ENCODE measurements at places on chromosomes 2 and 18. TPM values are rescaled to one million over a fixed set of nuclear protein-coding genes. Genes with fewer than 3 reads are reported as not detected.
A peak's percentile ranks its signal among the peaks of the same experiment; 100 is the strongest.

The SERPINB3 gene
- total RNA-seq = not detected

The CCBE1 gene
- 7.5 TPM for total RNA-seq

The CNTNAP5 gene
- 0.20 TPM for total RNA-seq

The AQP12B gene
- total RNA-seq = not detected

DNA sequence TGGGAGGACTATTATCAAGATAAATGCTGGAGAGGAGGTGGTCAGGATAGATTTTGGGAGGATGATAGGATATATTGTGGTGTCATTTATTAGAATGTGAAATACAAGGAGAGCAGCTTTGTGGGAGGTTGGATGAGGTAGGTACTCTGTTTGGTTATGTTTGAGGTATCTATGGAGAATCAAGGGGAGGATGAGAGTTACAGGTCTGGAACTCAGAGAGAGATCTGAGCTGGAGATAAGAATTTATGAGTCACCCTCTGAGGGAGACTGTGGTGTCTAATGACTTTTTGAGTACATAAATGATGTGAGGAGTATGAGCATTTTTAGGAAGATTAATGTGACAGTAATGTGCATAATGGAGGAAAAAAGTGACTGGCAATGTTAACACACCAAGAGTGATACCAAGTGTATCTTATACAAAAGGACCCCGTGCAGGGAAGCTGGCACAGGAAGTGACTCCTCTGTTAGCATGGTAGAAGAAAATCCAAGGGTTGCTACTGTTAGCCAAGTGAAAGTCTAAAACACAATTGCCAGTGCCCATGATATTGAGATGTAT is 48.2 kb downstream of the CRIM1 start:
- H3K27ac ChIP-seq = no peak overlapping the region
- peaks cover 9% of the 10 kb centered on the region for H3K4me1 ChIP-seq
- H3K36me3 ChIP-seq = no peaks in the 10 kb centered on the region
- no peak overlapping the region for H3K4me3 ChIP-seq
- no peak for DNase-seq

DNA sequence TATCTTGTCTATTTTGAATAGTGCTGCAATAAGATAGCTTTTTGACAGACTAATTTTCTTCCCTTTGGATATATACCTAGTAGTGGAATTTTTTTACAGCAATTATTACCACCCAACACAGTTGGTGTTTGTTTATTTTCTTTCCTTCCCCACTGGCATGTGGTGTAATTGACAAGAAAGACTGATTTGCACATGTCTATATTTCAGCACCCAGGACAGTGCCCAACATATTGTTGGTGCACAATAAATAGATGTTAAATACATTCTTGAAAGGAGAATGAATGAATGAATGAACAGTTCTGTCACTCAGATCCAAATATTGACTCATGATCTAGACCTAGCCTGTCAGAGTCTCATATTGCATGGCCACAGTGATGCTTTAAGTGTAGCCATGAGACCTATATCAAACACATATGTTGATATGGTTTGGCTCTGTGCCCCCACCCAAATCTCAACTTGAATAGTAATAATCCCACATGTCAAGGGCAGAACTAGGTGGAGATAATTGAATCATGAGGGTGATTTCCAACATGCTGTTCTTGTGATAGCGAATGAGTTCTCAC is 538.2 kb downstream of the NYAP2 start:
- H3K27ac ChIP-seq = no peak overlapping the region
- no peaks in the 10 kb centered on the region for H3K36me3 ChIP-seq
- H3K4me3 ChIP-seq = no peak overlapping the region
- no peak for DNase-seq

- H3K27ac ChIP-seq = no peak overlapping the region
- H3K4me3 ChIP-seq = no peak overlapping the region
- no peaks in the 10 kb centered on the region for H3K4me1 ChIP-seq
- H3K36me3 ChIP-seq = no peaks in the 10 kb centered on the region
- H3K27me3 ChIP-seq = no peaks in the 10 kb centered on the region
Measured at GRCh38 chr2:69704446-69704845, 37.5 kb upstream of the ANXA4 start.

DNA sequence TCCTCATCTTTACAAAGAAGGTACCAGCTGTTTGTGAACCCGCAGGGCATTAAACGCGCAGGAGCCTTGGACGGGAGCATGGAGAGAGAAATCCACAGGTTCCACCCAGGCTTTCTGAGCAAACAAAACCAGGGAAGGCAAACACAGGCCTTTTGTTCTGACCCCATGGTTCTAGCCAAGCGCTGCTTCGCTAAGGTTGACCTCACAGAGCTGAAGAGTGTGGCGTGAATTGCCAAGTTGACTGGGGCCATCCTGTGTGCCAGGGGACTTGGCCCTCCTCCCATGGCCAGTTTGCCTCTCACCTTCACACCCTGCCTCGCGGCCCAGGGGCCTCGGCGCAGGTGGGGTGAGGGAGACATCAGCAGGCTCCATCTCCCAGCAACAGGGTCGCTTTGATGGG is 74.1 kb downstream of the VAPA start:
- no peak overlapping the region for H3K27ac ChIP-seq
- no peaks in the 10 kb centered on the region for H3K4me1 ChIP-seq
- no peak overlapping the region for H3K4me3 ChIP-seq
- H3K36me3 ChIP-seq = no peaks in the 10 kb centered on the region

GRCh38 chr18:28003451-28003850 is 173.5 kb downstream of the CDH2 start:
- H3K4me3 ChIP-seq = no peak overlapping the region
- no peaks in the 10 kb centered on the region for H3K4me1 ChIP-seq
- no peak overlapping the region for H3K27ac ChIP-seq
- no peaks in the 10 kb centered on the region for H3K36me3 ChIP-seq
- DNase-seq = no peak

GRCh38 chr2:231425811-231426703 is 30.5 kb downstream of the B3GNT7 start:
- no peaks in the 10 kb centered on the region for H3K36me3 ChIP-seq
- no peaks in the 10 kb centered on the region for H3K4me1 ChIP-seq
- no peak overlapping the region for H3K27ac ChIP-seq

DNA sequence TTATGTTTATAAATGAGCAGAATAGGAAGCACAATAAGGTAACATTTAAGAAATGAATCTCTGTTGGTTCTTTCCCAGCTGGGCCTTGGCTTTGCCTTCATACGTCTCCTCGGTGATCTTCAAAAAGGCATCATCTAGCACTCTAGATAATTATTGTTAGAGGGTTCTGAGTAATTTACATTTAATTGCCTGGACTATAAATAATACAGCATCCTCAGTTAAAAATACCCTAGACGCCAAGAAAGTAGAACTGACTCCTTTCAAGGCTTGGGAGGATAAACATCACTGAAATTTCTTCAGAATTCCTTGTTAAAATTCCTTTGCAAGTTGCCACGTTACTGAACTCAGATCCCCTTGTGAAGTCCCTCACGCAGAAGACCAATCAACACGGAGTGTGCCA is 199.7 kb upstream of the BOD1L2 start:
- no peak for DNase-seq
- no peaks in the 10 kb centered on the region for H3K4me1 ChIP-seq
- H3K36me3 ChIP-seq = no peaks in the 10 kb centered on the region
- no peak overlapping the region for H3K4me3 ChIP-seq
- H3K27me3 ChIP-seq = no peaks in the 10 kb centered on the region

DNA sequence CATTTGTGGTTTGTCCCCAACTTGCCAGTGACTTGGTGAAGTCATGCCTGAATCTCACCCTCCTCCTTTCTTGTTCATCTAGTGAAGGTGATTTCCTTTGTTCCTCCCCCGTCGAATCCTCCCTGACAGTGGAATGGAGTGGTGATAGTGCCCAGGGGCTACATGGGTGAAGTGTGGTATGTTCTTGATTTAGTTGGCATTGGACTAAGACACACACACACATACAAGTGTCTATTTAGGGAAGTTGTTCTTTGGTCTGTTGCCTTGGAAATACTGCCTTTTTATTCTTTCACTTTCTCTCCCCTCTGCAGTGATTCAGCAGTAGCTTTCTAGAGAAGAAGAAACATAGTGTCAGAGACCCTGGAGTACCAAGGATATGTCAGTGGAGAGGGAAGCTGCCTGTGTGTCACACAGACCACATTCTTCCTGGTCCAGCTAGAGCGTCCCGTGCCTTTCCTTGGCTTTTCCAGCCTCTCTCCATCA is 10.9 kb downstream of the INPP4A start:
- H3K4me3 ChIP-seq = no peak overlapping the region
- H3K4me1 ChIP-seq = peaks cover 26% of the 10 kb centered on the region
- no peaks in the 10 kb centered on the region for H3K36me3 ChIP-seq
- no peak for DNase-seq
- no peaks in the 10 kb centered on the region for H3K27me3 ChIP-seq
- H3K27ac ChIP-seq = peak overlapping the region; percentile 74

- H3K36me3 ChIP-seq = no peaks in the 10 kb centered on the region
- no peak overlapping the region for H3K27ac ChIP-seq
- no peak for DNase-seq
- no peak overlapping the region for H3K4me3 ChIP-seq
Measured at GRCh38 chr2:24576146-24576545, 85.1 kb downstream of the NCOA1 start.

DNA sequence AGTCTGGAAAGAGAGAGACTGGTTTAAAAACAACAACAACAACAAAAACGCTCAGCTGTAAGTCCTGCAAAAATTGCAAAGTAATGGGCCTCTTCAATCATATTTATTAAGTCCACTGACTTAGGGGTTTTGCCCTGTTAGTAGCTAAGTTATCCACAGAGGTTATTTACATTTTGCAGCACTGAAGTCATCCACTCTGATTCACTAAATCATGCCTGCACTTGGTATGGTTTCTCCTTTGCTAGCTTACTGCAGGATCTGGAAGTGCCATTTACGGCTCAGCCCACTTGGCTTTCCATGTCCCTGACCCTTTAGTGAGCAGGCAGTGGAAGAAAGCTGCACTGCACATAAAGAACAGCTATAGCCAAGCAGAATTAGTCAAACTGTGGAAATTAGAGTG is 484.4 kb downstream of the NRXN1 start:
- no peak overlapping the region for H3K27ac ChIP-seq
- no peaks in the 10 kb centered on the region for H3K36me3 ChIP-seq
- no peak overlapping the region for H3K4me3 ChIP-seq
- no peaks in the 10 kb centered on the region for H3K27me3 ChIP-seq
- no peaks in the 10 kb centered on the region for H3K4me1 ChIP-seq
- DNase-seq = no peak

DNA sequence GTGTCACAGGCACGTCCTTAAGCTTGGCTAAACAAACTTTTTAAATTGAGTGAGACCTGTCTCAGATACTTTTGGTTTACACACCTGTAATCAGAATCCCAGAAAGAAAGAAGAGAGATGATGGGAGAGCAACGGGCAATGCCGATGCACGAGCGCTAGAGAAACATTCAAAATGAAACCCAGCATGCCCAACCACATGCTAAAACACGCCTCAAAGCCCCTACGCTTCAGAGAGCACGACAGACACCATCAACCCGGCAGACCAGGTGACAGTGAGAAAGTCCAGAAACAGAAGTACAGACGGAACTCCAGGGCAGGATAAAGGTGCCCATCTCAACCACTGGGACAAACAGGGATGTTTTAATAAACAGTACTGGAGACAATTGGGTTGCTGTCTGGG is 85.5 kb downstream of the HDAC4 start:
- no peaks in the 10 kb centered on the region for H3K27me3 ChIP-seq
- peak; percentile 6 for DNase-seq
- H3K4me3 ChIP-seq = no peak overlapping the region
- H3K4me1 ChIP-seq = peaks cover 73% of the 10 kb centered on the region
- H3K27ac ChIP-seq = peak overlapping the region; percentile 79
- no peaks in the 10 kb centered on the region for H3K36me3 ChIP-seq

Data from transverse colon (tissue), 4 donors.